ENCODE measurements at places on chromosomes 3 and 15.
A peak's percentile ranks its signal among the peaks of the same experiment; 100 is the strongest.

DNA sequence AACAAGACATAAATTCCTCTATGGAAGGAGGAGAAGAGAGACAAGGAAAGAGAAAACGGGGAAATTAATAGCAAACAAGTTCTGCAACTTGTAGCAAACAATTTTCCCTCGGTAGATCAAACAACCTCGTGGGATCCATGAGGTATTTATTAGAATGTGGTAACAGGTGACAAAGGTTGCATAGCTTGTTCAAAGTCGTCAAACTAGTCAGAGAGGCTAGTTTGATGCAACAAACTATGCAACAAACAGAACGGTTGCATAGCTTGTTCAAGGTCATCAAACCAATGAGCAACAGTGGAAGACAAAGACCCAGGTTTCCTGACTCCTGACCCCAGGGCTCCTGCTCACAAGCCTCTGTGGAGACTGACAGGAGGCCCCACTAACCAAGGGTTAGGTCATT is 20.7 kb downstream of the MB21D2 start:
- no peak for DNase-seq

- no peak for DNase-seq
Observed at GRCh38 chr15:68330901-68331300, 53.4 kb downstream of the FEM1B start.

- DNase-seq: no peak
Observed at GRCh38 chr3:143100451-143100850, 19.1 kb upstream of the CHST2 start.

DNA sequence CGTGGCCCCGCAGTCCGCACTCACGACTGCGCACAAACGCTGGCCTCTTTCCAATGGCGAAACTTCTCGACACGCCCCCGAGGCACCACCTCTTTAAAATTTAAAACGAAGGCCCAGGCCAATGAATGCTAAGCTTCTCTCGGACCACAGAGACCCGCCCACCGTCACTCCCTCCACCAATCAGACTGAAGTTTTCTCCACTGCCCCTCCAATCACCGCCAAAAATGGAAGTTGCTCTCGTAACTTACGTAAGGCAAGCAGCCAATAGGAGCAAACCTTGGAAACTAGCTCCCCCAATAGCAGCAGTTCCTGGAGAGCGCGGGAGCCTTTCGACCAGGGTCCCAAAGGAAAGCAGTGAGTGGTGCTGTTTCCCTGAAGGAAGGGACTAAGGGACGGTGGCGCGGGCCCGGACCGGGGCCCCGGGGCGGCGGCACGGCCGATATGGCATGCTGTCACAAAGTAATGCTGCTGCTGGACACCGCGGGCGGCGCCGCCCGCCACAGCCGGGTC is at the start of gene TICRR:
Gene TICRR, plus strand, starts transcription at position 324 of the 510 bp plus-strand sequence. Its CDS starts 118 bp downstream, at position 442.
- DNase-seq: peak; percentile 100

- no peak for DNase-seq
Observed at GRCh38 chr3:23808525-23808924, 2.8 kb downstream of the UBE2E1 start.

DNA sequence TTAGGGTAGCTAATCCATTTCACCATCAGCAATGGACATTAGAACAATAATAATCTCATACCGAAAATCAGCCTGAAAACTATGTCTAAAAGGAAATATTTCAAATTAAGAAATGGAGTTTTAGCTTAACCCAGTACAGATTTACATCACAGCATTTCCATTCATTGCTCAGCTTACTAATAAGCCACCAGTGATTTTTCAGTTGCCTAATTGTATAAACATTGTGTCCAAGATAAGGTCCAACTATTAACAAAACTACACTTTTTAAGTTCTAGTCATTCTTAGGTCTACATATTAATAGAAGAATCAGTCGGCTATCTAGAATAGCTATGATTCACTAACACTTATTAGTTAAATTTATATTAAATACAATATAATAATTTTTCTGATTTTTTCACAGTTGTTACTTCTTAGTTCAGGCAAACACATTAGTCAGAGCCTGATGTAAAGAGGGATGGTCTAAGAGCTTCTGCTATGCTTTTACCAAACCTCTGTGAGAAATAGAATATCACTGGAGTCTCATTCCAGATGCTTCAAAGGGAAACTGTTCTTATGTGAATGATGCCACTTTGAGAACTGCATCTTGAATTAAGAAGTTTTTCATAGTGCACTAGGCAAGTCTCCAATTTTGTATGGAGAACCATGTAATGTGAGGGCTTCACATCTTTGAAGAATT is 74.1 kb downstream of the CMSS1 start:
- no peak for DNase-seq

DNA sequence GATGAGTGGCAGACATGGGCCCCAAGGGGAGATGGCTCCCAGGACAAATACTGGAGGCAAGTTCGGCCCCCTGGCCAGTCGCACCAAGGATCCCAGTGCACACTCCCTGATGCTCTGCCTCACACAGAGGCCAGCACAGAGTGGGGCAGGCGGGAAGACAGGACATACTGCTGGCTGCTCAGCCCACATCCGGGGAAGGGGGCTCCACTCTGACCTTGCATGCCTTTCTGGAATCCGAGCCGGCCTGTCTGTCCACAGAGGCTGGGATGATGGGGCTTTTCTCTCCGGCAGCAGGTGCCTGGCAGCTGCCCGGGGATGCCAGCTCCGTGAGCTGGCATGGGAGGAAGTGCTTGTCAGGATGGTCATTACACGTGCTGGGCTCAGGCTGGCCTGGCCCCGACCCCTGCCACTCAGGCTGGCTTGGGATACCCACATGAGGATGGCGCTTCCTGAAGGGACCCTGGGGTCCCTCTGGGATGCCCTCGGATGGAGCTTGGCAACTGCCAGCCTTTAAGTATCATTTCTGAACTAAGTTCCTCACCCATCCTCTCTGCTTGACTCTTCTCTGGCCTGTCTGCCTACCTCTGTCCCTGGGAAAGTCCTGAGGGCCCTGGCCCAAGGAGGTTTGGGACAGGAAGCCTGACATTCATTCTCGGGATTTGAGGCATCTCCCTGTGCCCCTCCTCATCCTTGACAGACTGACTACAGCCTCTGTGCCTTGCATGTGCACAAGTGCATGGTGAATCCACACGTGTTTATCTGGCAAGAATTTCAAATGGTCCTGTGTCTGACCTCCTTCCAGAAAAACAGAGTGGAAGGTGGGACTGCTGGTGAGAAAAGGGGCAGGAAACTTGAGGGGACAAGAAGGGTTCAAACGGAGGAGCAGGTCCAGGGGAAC is 46.5 kb downstream of the EXOG start:
- no peak for DNase-seq

DNA sequence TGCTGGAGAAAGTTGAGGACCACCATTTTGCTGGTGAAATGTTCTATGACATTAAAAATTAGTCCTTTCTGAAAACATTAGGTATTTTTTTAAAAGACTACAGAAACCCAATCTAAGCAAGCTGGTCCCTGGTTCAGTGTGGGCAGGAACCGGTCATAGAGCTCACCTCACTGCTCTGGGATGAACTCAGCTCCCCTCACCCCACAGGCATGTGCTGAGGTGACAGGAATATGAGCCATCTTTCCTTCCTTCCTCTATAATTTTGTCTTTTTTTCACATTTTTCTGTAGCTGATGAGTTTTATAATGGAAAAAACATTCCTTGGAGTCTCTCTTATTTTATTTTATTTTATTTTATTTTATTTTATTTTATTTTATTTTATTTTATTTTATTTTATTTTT is 8.2 kb upstream of the LRRC15 start:
- no peak for DNase-seq

DNA sequence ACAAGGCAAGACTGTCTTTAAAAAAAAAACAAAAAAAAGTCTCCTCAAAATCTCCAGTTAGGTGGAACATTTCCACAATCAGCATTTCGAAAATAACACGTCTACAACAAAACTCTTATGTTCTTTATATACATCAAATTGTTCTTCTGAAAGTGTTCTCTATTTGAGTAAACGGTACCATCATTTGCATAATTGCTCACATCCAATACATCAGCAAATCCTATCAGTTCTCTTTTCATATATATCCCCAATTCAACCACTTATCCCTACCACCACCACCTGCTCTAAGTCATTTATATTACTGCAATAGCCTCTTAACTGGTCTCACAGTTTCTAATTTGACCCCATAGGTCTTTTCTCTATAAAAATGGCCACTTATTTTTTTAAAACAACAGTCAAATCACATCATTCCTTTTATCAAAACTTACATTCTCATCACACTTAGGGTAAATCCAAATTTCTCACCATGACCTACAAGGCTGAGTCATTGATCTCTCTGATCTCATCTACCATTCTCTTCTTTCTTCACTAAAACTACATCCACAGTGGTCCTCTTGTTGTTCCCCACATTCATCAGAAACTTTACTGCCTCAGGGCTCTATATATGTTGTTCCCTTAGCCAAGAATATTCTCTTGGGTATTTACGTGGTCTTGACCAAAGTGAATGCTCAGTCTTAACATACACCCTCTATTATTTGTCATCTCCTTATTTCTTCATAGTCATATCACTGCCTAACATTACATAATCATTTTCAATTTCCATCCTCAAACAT is 237.0 kb downstream of the SCAPER start:
- no peak for DNase-seq

- DNase-seq: no peak
Observed at GRCh38 chr3:72262736-72263135, 477.8 kb upstream of the PROK2 start.

- DNase-seq: peak; percentile 96
Observed at GRCh38 chr15:80934761-80935221, 54.8 kb downstream of the MESD start.

- peak; percentile 72 for DNase-seq
Observed at GRCh38 chr3:184651904-184652303, 60.0 kb downstream of the MAGEF1 start.

DNA sequence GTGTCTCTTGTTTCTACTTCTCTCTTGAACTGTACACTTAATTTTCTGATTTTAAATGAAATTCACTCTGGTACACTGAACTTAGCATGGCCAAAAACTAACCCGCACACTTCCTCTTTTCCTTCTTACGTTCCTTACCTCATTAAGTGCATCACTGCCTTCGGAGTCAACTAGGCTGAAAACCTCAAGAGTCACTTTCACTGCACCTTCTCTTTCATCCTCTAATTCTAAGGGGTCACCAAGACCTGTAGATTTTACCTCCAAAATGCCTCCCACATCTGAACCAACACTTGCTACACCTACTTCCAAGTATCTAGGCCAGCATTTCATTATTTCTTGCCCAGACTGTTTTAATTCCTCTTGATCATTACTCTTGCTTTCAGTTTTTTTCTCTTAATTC is 6.6 kb downstream of the CBLB start:
- DNase-seq: no peak

DNA sequence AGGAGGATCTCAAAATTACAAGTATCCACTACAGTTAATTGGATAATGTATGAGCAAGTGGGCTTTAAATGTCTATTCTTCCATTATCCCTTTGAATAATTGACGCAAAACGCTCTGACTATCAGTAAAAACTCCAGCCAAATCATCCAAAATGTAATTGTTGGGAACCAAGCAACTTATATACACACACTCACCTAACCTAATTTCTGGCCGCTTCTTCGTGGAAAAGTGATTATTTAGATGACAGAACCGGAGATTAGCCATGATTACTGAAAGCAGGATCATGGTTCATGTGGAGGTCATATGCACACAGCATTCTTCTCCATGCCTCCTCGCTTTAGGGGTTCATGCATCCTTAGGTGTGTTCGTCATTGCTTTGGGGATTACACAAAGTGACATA is 992.4 kb downstream of the NAALADL2 start:
- DNase-seq: no peak

DNA sequence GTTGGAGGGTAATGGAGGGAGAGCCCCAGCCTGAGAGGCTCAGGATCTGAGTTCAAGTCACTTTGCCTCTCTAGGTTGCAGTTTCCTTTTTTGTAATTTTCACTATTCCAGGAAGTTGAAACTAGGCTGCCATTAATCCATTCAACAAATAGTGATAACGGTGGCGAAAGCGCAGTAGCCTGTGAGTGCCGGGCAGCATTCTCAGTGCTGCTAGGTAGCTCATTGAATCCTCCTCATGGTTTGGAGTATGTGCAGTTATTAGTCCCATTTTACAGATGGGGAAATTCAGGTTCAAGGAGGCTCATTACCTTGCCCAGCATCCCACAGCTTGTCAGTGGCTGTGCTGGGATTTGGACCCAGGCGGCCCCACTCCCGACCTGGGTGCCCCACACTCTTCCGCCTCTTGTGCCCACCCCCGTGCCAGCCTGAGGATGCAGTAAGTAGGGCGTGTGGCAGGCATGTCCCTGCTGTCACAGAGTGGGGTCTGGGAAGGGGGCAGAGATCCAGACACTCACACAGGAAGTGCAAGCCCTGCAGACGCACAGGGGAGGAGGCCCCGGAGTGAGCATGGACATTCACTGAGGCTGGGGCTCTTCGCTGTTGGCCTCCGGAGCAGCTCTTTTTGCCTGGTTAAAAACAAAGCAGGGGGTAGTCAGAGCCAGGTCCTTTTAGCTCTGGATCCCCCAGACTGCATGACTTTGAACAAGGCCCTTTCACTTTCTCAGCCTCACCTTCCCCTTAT is 58.8 kb downstream of the SLC6A6 start:
- DNase-seq: no peak

- DNase-seq: no peak
Observed at GRCh38 chr15:70336425-70337009, 238.8 kb upstream of the TLE3 start.

DNA sequence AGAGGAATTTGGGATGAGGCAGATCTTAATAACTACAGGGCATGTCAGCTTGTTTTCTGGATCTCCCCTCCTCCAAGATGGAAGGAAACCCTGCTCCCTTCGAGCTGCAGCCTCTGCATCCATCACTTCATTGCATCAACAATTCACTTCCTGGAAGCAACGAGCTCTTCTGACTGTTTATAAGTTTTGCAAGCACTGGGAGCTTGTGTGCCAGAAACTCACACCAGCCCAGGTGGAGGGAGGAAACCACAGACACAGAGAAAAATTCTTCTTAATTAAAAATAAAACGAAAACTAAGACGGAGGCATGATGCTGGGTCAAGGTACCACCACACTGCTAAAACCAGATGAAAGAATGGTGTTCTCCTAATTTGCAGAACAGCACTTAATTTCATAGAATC is 10.6 kb downstream of the LRIG1 start:
- no peak for DNase-seq

DNA sequence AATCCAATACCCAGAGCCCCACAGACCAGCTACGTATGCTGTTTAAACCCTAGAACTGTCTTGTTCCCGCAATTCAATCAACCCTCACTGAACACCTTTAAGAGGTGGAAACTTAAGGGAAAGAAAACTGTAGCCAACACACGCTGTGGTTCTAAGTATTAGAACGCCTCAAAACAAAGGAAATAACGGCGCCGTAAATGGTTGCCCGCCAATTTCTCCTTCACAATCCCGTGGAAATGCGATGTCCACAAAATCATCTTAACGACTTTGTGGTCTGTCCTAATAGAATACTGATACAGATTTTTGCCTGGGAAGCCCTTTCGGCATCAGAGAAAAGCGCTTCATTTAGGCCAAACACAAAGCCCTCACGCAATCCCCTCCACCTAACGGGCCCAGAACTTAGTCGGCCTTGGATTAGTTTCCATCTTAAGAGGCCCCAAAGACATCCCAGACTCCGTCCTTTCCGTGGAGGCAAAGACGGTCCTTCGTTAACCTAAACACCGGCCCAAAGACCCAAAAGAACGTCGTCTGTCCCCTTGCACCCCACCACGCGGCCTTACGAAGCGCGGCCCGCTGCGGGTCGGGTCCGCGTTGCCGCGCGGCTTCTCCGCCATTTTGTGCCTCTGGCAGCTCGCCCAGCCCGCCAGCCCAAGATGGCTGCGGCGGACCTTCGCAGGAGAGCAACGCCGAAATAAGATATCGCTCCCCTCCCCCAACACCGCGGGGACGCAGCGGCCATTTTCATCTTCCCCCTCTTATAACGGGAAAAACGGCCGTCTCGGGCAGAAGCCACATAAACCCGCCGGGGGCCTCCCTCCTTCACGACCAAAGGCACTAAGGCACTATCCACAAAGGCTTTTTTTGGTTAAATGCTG is 763 bp downstream of the TRA2B start:
- DNase-seq: peak; percentile 84

- DNase-seq: no peak
Observed at GRCh38 chr3:127590282-127590592, 296 bp downstream of the TPRA1 start.
